Neural progenitor cell (in vitro differentiated cells): ENCODE measurements at places on chromosomes 7 and 10. TPM values are rescaled to one million over a fixed set of nuclear protein-coding genes. Genes with fewer than 3 reads are reported as not detected.

Gene AMPH
- total RNA-seq, result 21.2 and 22.8 TPM in 2 replicates

Gene ARHGEF35
- total RNA-seq, result 0.97 and 2.1 TPM in 2 replicates

Gene PON3
- total RNA-seq, result not detected in 2 replicates

Gene PIK3AP1
- total RNA-seq, result 1.7 and 3.8 TPM in 2 replicates

Gene PMS2
- 23.1 and 35.8 TPM in 2 replicates for total RNA-seq

Gene SVIL
- 21.6 and 25.1 TPM in 2 replicates for total RNA-seq

Gene SPDYE2
- not detected in 2 replicates for total RNA-seq

Gene SLC26A3
- not detected in 2 replicates for total RNA-seq

Gene ADIRF
- not detected in 2 replicates for total RNA-seq

Gene SYT15B
- total RNA-seq, result not detected in 2 replicates

Gene NEBL
- 52.8 and 77.6 TPM in 2 replicates for total RNA-seq

Gene CALCR
- total RNA-seq, result 0.22 TPM in 1 of 2 replicates, not detected in the other

Gene NPFFR1
- 0.06 TPM in 1 of 2 replicates, not detected in the other for total RNA-seq

Gene TMEM184A
- 0.17 and 0.22 TPM in 2 replicates for total RNA-seq

Gene HOXA10
- not detected in 2 replicates for total RNA-seq

GRCh38 chr7:127845522-127846214 is 185.6 kb downstream of the LRRC4 start:
- no peaks in the 10 kb centered on the region for H3K36me3 ChIP-seq
- H3K4me1 ChIP-seq, result peaks cover 18% of the 10 kb centered on the region

GRCh38 chr7:142248166-142249160 is 9.4 kb downstream of the PRSS58 start:
- H3K4me1 ChIP-seq, result no peaks in the 10 kb centered on the region
- no peaks in the 10 kb centered on the region for H3K27me3 ChIP-seq
- H3K27ac ChIP-seq, result no peak overlapping the region

- no peaks in the 10 kb centered on the region for H3K27me3 ChIP-seq
- no peak overlapping the region for H3K4me3 ChIP-seq
- H3K4me1 ChIP-seq, result no peaks in the 10 kb centered on the region
Observed at GRCh38 chr10:45446858-45447257, 72.8 kb downstream of the ALOX5 start.

GRCh38 chr7:22142572-22142971 is 196.9 kb upstream of the CDCA7L start:
- H3K4me3 ChIP-seq, result no peak overlapping the region
- H3K27ac ChIP-seq, result no peak overlapping the region
- DNase-seq, result no peak

GRCh38 chr10:92846854-92847201 is 1.5 kb upstream of the EXOC6 start:
- H3K36me3 ChIP-seq, result no peaks in the 10 kb centered on the region
- no peak overlapping the region for H3K27ac ChIP-seq
- H3K4me3 ChIP-seq, result no peak overlapping the region
- no peaks in the 10 kb centered on the region for H3K4me1 ChIP-seq
- H3K27me3 ChIP-seq, result peaks cover 19% of the 10 kb centered on the region

GRCh38 chr7:112331492-112331891 is 118.8 kb upstream of the IFRD1 start:
- no peaks in the 10 kb centered on the region for H3K27me3 ChIP-seq
- H3K4me3 ChIP-seq, result no peak overlapping the region
- no peaks in the 10 kb centered on the region for H3K4me1 ChIP-seq
- DNase-seq, result no peak
- H3K27ac ChIP-seq, result no peak overlapping the region

DNA sequence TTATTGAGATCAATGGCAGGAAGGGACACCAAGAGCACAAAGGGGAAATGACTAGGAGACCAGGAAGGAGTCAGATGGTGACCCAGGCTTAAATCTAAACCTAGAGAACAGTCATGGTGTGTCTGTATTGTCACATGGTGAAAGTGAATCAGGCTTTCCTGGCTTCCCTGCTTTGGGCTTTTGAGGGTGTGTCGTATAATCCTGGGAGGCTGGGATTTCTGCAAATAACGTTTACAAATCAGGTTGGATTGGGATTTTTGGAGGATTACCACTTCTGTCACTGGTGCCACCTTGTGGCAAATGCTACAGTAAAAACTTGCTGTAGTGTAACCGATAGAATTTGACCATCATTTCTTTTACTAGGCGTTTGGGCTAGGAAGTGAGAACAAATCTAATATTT is 502.6 kb downstream of the NRG3 start:
- H3K4me3 ChIP-seq, result no peak overlapping the region
- H3K27me3 ChIP-seq, result no peaks in the 10 kb centered on the region
- H3K27ac ChIP-seq, result no peak overlapping the region
- H3K4me1 ChIP-seq, result no peaks in the 10 kb centered on the region
- no peaks in the 10 kb centered on the region for H3K36me3 ChIP-seq

GRCh38 chr10:63496561-63496960 is 24.6 kb upstream of the REEP3 start:
- no peak overlapping the region for H3K27ac ChIP-seq
- H3K36me3 ChIP-seq, result no peaks in the 10 kb centered on the region
- no peak overlapping the region for H3K4me3 ChIP-seq
- DNase-seq, result no peak

DNA sequence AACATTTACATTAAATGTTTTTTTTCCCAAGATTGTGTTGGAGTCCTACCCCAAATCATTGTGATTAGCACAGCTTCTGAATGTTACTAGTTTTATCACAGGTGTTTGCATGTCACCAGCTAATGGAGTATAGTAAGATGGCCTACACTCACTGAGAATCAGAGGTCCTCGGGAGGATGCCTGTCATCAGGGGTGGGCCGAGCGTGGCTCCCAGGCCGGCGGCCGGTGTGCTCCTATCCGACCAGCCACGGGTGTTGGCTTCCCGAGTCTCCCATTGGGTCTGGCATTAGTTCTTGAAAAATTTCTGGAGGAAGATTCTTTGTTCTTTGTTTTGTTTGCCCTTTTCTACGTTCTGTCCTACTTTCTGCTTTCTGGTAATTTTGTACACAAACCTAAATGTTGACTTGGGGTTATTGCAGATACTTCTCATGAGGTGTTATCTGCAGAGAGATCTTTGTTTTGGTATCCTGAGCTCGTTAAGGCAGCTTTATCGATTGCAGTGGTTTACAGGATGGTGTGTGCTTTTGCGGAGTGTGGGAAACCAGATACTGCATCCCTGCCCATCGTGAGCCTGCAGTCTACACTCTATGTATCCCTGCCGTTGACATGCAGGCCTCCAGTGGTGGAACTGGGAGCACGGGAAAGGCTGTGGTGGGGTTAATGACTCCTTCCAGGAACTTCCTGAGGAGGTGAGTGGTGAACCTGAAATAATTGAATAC is 67.3 kb upstream of the DNAJB6 start:
- no peak overlapping the region for H3K4me3 ChIP-seq
- no peaks in the 10 kb centered on the region for H3K36me3 ChIP-seq
- no peak overlapping the region for H3K27ac ChIP-seq
- H3K4me1 ChIP-seq, result no peaks in the 10 kb centered on the region
- no peak for DNase-seq
- H3K27me3 ChIP-seq, result no peaks in the 10 kb centered on the region

- no peak overlapping the region for H3K27ac ChIP-seq
- H3K27me3 ChIP-seq, result no peaks in the 10 kb centered on the region
- no peaks in the 10 kb centered on the region for H3K36me3 ChIP-seq
- DNase-seq, result no peak
- H3K4me3 ChIP-seq, result no peak overlapping the region
Observed at GRCh38 chr10:23362069-23362830, 17.7 kb upstream of the C10orf67 start.

GRCh38 chr7:157560258-157560654 is 223.5 kb downstream of the DNAJB6 start:
- H3K36me3 ChIP-seq, result no peaks in the 10 kb centered on the region
- no peaks in the 10 kb centered on the region for H3K27me3 ChIP-seq
- H3K4me3 ChIP-seq, result no peak overlapping the region
- no peak for DNase-seq

- DNase-seq, result no peak
- H3K27me3 ChIP-seq, result no peaks in the 10 kb centered on the region
- H3K27ac ChIP-seq, result no peak overlapping the region
- no peak overlapping the region for H3K4me3 ChIP-seq
Observed at GRCh38 chr7:149021725-149022062, 6.6 kb downstream of the PDIA4 start.

GRCh38 chr10:125201108-125201524 is 40.8 kb upstream of the CTBP2 start:
- H3K27me3 ChIP-seq, result no peaks in the 10 kb centered on the region
- no peak for DNase-seq
- H3K4me1 ChIP-seq, result no peaks in the 10 kb centered on the region
- no peak overlapping the region for H3K4me3 ChIP-seq
- no peak overlapping the region for H3K27ac ChIP-seq

DNA sequence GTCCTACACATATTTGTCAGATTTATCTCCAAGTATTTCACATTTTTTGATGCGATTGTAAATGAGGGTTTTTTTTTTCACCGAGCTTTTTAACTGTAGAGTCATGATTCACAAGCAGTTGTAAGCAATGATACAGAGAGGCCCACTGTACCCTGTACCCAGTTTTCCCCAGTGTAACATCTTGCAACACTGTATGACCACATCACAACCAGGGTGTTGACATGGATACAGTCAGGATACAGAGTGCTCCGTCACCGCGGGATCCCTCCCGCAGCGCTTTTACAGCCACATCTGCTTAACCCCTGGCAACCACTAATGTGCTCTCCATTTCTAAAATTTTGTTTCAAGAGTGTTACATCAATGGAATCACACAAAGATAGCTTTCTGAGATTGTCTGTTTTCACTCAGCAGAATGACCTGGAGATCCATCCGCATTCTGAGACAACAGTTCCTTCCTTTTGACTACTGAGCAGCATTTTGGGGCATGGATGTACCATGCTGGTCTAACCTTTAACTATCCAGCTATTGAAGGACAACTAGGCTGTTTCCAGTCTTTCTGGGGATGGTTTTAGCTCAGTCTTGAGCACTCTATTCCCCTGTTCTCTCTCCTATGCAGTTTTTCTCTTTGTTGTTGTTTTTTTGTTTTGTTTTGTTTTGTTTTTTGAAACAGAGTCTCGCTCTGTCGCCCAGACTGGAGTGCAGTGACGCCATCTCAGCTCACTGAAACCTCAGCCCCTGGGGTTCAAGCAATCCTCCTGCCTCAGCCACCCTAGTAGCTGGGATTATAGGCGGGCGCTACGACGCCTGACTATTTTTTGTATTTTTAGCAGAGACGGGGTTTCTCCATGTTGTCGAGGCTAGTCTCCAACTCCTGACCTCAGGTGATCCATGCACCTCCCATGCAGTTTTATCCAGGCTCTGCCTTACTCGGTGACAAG is 25.9 kb downstream of the GPRIN2 start:
- H3K27me3 ChIP-seq, result no peaks in the 10 kb centered on the region
- no peaks in the 10 kb centered on the region for H3K4me1 ChIP-seq
- no peaks in the 10 kb centered on the region for H3K36me3 ChIP-seq
- no peak overlapping the region for H3K27ac ChIP-seq
- no peak for DNase-seq

GRCh38 chr7:157506268-157506667 is 169.5 kb downstream of the DNAJB6 start:
- H3K4me1 ChIP-seq, result no peaks in the 10 kb centered on the region
- no peak overlapping the region for H3K27ac ChIP-seq
- no peak overlapping the region for H3K4me3 ChIP-seq
- H3K36me3 ChIP-seq, result no peaks in the 10 kb centered on the region

DNA sequence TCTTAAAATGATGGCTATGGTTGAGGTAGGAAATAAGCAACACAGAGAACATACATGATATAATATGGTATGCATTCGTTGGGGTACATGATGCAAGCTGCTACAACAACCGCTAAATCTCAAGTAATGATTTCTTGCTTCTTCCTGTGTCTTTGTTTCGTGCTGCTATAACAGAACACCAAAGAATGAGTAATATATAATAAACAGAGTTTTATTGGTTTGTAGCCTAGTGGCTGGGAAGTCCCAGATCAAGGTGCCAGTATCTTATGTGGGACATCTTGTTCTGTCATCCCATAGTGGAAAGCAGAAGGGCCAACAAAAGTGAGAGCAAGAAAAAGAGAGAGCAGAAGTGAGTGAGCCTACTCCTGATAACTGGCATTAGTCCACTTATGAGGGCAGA is 689.7 kb downstream of the SUGCT start:
- H3K36me3 ChIP-seq, result no peaks in the 10 kb centered on the region
- no peak overlapping the region for H3K4me3 ChIP-seq
- peaks cover 35% of the 10 kb centered on the region for H3K4me1 ChIP-seq
- DNase-seq, result no peak
- H3K27ac ChIP-seq, result no peak overlapping the region

GRCh38 chr10:95513941-95514392 is 47.2 kb downstream of the SORBS1 start:
- DNase-seq, result no peak
- H3K4me1 ChIP-seq, result peaks cover 9% of the 10 kb centered on the region
- H3K27ac ChIP-seq, result no peak overlapping the region
- no peaks in the 10 kb centered on the region for H3K36me3 ChIP-seq
- H3K4me3 ChIP-seq, result no peak overlapping the region

DNA sequence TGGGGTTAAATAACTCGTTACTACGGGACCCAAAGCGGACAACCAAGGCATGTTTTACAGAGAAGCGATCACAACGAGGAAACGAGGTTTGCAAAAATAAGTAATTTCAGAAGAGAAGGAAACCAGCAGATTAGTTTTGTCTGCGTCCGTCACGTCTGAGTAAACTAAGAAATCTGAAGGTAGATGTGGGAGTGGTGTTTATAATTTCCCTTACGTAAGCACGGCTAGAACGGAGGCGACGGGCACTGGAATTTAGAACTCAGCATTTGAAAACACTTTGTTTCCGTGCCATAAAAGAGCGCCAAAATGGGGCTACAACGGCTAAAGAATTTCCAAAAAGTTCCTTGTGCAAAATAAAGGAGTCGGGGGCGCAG is 718 bp upstream of the UMAD1 start:
- H3K36me3 ChIP-seq, result peaks cover 12% of the 10 kb centered on the region
- no peak for DNase-seq
- H3K4me3 ChIP-seq, result peak overlapping the region; percentile 78
- peaks cover 16% of the 10 kb centered on the region for H3K4me1 ChIP-seq
- H3K27ac ChIP-seq, result peak overlapping the region; percentile 10
- no peaks in the 10 kb centered on the region for H3K27me3 ChIP-seq

GRCh38 chr7:95327356-95327755 is 3.0 kb upstream of the PON1 start:
- no peak overlapping the region for H3K27ac ChIP-seq
- peaks cover 4% of the 10 kb centered on the region for H3K4me1 ChIP-seq
- no peaks in the 10 kb centered on the region for H3K36me3 ChIP-seq
- no peak for DNase-seq

GRCh38 chr10:99426689-99427088 is 3.7 kb downstream of the GOT1 start:
- no peak for DNase-seq
- no peak overlapping the region for H3K27ac ChIP-seq
- no peak overlapping the region for H3K4me3 ChIP-seq
- H3K36me3 ChIP-seq, result no peaks in the 10 kb centered on the region

- no peak overlapping the region for H3K27ac ChIP-seq
- no peak for DNase-seq
- H3K4me1 ChIP-seq, result peaks cover 12% of the 10 kb centered on the region
Observed at GRCh38 chr7:20749906-20750305, 36.8 kb downstream of the SP8 start.

- no peaks in the 10 kb centered on the region for H3K27me3 ChIP-seq
- no peak overlapping the region for H3K27ac ChIP-seq
- no peak overlapping the region for H3K4me3 ChIP-seq
- DNase-seq, result no peak
Observed at GRCh38 chr7:38858259-38858884, 50.6 kb downstream of the VPS41 start.
